ENCODE measurements at places on chromosomes 1 and 21.

DNA sequence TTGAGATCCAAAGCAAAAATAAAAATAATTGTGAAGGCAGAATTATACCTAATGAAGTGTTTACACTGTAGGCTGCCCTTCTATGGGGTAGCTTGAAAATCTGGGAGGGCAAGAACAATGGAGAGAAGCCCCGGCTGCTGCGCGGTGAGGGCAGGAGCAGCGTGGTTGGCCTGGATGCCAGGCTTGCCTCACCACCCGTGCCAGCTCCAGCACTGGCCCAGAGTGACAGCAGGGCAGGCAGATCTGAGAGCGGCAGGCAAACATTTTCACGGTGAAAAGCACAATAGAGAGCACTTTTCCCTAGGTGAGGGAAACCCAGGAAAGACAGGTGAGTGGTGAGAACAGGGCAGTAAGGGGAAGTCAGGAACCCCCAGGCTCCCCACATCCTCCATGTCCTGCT is 1.4 kb downstream of the PROK1 start:
- DNase-seq: no peak

- no peak for DNase-seq
Measured at GRCh38 chr1:151984313-151984956, 9.2 kb downstream of the S100A10 start.

- no peak for DNase-seq
Measured at GRCh38 chr21:45223236-45224185, 64.2 kb downstream of the POFUT2 start.

- DNase-seq: no peak
Measured at GRCh38 chr1:203177036-203177405, 1.4 kb upstream of the MYBPH start.

GRCh38 chr1:216750031-216750627 is 26.9 kb upstream of the ESRRG start:
- DNase-seq: peak; percentile 75

- DNase-seq: no peak
Measured at GRCh38 chr1:20885121-20885520, 98.0 kb upstream of the HP1BP3 start.

- DNase-seq: peak; percentile 42
Measured at GRCh38 chr1:169928438-169929209, 34.9 kb upstream of the SCYL3 start.

DNA sequence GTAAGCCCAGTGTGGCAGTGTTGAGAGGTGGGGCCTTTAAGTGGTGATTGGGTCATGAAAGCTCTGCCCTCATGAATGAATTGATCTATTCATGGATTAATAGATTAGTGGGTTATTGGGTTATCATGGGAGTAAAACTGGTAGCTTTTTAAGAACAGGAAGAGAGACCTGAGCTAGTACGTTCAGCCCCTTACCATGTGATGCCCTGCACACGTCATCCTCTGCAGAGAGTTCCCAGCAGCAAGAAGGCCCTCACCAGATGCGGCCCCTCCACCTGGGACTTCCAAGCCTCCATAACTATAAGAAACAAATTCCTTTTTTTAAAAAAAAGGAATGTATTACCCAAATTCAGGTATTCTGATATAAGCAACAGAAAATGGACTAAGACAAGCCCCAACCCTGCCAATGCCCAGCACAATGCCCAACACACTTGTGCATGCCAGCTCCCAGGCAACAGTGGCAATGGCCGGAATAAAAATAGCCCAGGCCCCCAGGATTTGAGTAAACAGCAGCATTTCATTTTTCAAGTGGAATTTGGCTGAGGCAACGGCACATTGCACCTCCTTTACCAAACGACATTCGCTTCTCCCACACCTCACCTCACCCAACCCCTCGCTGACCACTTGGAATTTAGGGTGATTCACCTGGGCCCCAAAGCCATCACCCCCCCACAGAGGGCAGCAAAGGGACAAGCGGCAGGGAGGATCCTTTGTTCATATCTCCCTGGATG is 215.9 kb downstream of the TOMM20 start:
- no peak for DNase-seq

GRCh38 chr1:183506561-183506960 is 34.3 kb downstream of the SMG7 start:
- no peak for DNase-seq

DNA sequence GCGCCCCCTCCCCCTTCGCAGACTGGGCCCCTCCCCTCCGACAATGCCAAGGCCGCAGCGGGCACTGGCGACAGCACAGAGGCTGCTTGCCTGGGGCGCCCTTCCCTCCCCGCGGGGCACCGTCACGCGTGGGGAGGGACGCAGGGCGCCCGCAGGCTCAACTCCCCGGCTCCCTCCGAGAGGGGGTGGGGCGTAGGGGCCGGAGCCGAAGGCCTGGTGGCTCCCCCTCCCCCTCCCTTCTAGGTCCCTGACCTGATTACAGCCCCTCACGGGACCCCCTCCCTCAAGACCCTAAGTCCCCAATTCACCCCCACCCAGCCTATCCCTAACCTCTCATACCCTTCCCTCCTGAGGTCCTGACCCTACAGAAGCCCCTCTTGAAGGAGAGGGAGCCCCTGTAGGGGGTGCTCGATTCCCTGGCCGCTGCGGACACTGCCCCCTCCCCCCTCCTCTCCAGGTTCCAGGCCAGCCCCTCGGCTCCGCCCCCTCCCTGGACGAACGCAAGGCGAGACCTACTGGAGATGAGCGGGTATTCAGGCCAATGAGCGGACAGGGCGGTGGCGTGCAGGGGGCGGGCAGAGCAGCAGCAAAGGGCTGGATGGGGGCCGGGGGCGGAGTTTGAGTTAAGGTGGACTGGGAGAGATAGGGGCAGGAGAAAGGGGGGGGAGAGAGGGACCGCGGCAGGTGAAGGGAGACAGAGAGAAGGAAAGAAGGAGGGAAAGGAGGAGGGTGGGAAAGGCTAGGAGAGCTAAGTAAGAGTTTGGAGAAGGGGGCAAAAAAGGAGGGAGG is 733 bp upstream of the ZBTB7B start:
- DNase-seq: peak; percentile 99

GRCh38 chr1:18464665-18465050 is 16.1 kb upstream of the KLHDC7A start:
- DNase-seq: no peak

Measured in NCI-H1694 (cell line).